ENCODE measurements at places on chromosomes 2 and 18.
A peak's percentile ranks its signal among the peaks of the same experiment; 100 is the strongest.

- H3K27ac ChIP-seq = no peak overlapping the region
- H3K4me3 ChIP-seq = no peak overlapping the region
- no peaks in the 10 kb centered on the region for H3K27me3 ChIP-seq
- H3K36me3 ChIP-seq = no peaks in the 10 kb centered on the region
- DNase-seq = no peak
Measured at GRCh38 chr2:223784221-223784772, 53.1 kb downstream of the AP1S3 start.

DNA sequence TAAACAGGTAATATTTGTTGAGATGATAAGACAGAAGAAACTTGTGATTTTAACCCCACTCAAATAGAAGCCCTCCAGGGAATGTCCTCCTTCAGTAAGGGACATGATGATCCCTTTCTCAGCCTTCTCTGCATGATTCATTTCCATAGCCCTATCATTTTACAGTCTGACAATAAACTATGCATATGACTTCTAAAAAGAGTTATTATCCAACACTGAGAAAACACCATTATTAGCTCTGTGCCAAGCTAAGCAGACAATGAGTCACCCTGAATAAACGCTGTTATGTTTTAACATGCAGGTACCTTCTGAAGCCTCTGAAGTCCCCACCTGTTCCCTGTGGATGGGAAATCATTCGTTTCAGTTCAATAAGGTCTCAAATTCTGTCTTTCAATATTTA, 54.7 kb downstream of the DTNB start:
- no peak overlapping the region for H3K27ac ChIP-seq
- H3K27me3 ChIP-seq = no peaks in the 10 kb centered on the region
- no peak overlapping the region for H3K4me3 ChIP-seq
- H3K36me3 ChIP-seq = no peaks in the 10 kb centered on the region

DNA sequence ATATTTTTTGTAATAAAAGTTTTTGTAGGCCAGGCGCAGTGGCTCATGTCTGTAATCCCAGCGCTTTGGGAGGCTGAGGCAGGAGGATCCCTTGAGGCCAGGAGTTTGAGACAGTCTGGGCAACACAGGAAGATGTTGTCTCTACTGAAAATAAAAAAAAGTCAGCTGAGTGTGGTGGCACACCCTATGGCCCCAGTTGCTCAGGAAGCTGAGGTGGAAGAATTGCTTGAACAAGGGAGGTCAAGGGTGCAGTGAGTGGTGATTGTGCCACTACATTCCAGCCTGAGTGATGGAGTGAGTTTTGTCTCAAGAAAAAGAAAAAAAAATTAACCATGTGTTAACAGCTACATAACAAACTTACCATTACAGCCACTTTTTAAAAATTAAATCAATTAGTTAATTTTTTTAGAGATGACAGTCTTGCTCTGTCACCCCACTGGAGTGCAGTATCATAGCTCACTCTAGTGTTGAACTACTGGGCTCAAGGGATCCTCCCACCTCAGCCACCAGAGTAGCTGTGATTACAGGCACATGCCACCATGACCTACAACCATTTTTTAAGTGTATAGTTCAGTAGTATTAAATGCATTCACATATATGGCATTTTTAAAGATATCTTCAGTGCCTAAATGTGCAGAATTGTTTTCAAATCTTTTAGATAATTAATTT, 67.2 kb upstream of the ACYP2 start:
- H3K36me3 ChIP-seq = no peaks in the 10 kb centered on the region
- H3K4me3 ChIP-seq = no peak overlapping the region
- DNase-seq = no peak
- no peaks in the 10 kb centered on the region for H3K27me3 ChIP-seq
- H3K27ac ChIP-seq = no peak overlapping the region

GRCh38 chr2:85266146-85267041, 61.4 kb downstream of the TGOLN2 start:
- H3K4me3 ChIP-seq = no peak overlapping the region
- H3K4me1 ChIP-seq = peaks cover 10% of the 10 kb centered on the region
- no peak overlapping the region for H3K27ac ChIP-seq
- H3K36me3 ChIP-seq = no peaks in the 10 kb centered on the region
- DNase-seq = peak; percentile 92

DNA sequence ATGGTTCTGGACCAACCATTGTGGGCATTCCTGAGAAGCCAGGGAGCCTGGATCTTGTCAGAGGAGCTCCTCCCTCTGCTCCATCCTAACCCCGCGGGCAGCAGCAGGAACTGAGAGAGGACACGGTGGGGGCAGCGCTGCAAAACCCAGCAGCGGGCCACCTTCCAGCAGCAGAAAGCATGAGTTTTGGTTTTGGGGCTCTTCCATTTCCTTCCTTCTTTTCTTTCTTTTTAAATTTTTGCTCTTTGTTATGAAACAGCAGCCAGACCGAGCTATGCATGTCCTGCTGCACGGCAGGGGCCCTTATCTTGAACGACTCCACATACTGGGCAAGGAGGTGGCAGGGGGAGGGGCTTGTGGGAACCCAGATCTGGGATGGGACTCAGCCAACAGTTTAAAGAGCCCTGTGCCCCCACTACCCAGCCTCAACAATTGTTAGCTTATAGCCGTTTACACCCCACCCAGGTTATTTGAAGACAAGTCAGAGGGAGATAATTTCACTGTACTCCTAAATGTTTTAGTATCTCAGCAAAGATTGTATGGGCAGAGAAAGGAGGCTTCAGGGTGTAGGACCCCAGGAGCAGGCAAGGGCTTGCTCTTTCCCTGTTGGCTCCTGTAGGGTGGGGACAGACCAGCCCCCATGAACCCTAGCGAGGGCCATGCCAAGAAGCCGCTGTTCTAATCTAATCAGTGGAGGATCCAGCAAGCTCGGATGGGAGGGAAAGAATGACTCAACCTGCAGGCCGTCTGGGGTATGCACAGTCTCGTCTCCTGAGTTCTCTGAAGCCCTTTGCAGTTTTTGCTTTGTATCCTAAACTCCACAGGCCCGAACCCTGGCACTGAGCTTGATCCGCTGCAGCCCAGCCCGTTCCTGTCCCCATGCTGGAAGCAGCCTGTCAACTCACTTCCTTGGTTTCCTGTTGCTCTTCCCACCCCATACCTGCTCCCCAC, 75.3 kb downstream of the LRRFIP1 start:
- H3K36me3 ChIP-seq = no peaks in the 10 kb centered on the region
- DNase-seq = no peak
- no peak overlapping the region for H3K4me3 ChIP-seq
- no peaks in the 10 kb centered on the region for H3K27me3 ChIP-seq
- H3K4me1 ChIP-seq = peaks cover 15% of the 10 kb centered on the region
- H3K27ac ChIP-seq = peak overlapping the region; percentile 66

DNA sequence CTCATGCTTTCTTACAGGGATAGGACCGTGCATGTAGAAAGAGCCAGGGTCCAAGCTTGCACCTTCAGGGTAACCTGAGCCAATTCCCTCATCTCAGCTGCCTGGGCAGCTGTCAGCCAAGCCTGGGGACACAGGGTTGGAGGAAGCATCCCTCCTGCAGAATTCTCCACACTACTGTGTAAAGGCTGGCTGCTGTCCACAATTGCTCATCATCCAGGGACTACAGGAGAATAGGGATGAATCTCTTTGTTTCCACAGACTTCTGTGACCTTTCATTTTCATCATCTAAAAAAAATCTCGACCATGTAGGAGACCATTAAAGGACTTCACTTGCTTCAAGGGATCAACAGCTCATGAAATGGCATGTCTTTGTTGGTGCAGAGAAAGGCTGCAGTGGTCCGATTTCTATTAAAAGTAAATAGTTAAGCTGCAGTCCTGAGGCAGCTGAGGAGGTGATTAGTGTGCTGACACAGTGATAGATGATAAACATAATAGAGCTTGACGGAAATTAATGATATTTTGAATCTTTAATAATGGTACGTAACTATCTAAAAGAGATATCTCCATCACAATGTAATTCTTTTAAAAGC, 74.4 kb upstream of the COPS8 start:
- H3K4me3 ChIP-seq = no peak overlapping the region
- no peaks in the 10 kb centered on the region for H3K4me1 ChIP-seq
- H3K36me3 ChIP-seq = no peaks in the 10 kb centered on the region

- no peaks in the 10 kb centered on the region for H3K27me3 ChIP-seq
- no peaks in the 10 kb centered on the region for H3K4me1 ChIP-seq
- no peak overlapping the region for H3K4me3 ChIP-seq
- DNase-seq = no peak
- no peaks in the 10 kb centered on the region for H3K36me3 ChIP-seq
Measured at GRCh38 chr2:8976442-8977259, 26.8 kb downstream of the MBOAT2 start.

- H3K4me3 ChIP-seq = no peak overlapping the region
- no peaks in the 10 kb centered on the region for H3K27me3 ChIP-seq
- H3K36me3 ChIP-seq = no peaks in the 10 kb centered on the region
- no peak for DNase-seq
- no peaks in the 10 kb centered on the region for H3K4me1 ChIP-seq
- no peak overlapping the region for H3K27ac ChIP-seq
Measured at GRCh38 chr2:23584054-23584745, 199.2 kb downstream of the KLHL29 start.

DNA sequence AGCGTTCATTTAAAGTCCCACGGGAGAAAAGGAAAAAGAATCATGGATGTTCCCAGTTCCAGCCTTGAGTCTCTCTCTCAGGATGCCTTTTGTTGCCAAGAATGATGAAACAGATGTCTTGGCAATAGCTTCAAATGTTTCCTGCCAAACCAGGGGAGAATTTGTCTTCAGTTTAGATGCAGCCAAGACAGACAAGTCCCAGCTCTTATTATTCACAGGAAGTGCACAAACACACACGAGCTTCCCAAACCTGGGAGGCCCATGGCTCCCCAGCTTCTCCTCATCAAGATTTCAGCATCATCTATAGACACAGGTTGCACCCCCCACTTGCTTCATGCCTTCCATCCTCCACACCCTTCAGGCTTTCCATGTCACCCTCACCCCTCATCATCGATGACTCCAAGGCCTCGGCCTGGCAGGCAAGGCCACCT, 45.9 kb downstream of the HS1BP3 start:
- H3K4me3 ChIP-seq = no peak overlapping the region
- no peak overlapping the region for H3K27ac ChIP-seq
- no peak for DNase-seq
- no peaks in the 10 kb centered on the region for H3K36me3 ChIP-seq
- H3K4me1 ChIP-seq = no peaks in the 10 kb centered on the region

GRCh38 chr2:127283275-127283674, 10.7 kb downstream of the ERCC3 start:
- H3K27ac ChIP-seq = no peak overlapping the region
- no peak for DNase-seq

GRCh38 chr2:38835015-38835601, 40.6 kb downstream of the DHX57 start:
- H3K4me3 ChIP-seq = no peak overlapping the region
- no peak for DNase-seq
- no peaks in the 10 kb centered on the region for H3K27me3 ChIP-seq
- H3K4me1 ChIP-seq = no peaks in the 10 kb centered on the region
- no peaks in the 10 kb centered on the region for H3K36me3 ChIP-seq
- no peak overlapping the region for H3K27ac ChIP-seq

- DNase-seq = no peak
- no peak overlapping the region for H3K27ac ChIP-seq
- H3K4me1 ChIP-seq = 0 out of 2 replicates have a peak, but pooled peaks cover 1% of the 10 kb centered on the region
- H3K27me3 ChIP-seq = no peaks in the 10 kb centered on the region
- no peak overlapping the region for H3K4me3 ChIP-seq
Measured at GRCh38 chr2:121777699-121778058, 22.2 kb downstream of the TSN start.

DNA sequence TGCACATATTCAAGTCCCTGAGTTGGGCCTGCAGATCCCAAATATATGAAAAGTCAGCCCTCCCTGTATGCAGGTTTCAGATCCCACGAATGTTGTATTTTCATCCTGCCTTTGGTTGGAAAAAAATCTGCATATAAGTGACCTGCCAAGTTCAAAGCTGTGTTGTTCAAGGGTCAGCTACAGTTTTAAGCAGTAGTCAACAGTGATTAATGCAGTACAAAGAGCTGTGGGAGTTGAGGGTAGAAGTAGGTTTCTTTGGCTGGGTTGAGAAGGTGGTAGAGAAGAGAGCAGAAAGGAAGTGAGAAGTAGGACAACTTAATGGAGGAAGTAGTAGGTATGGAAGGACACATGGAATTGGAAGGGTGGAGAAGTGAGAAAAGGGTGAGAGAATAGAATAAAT, 127.9 kb downstream of the ANKRD44 start:
- H3K27me3 ChIP-seq = no peaks in the 10 kb centered on the region
- no peak for DNase-seq
- H3K4me3 ChIP-seq = no peak overlapping the region

- H3K4me1 ChIP-seq = peaks cover 5% of the 10 kb centered on the region
- no peak overlapping the region for H3K4me3 ChIP-seq
- no peak for DNase-seq
- no peaks in the 10 kb centered on the region for H3K27me3 ChIP-seq
- H3K36me3 ChIP-seq = no peaks in the 10 kb centered on the region
Measured at GRCh38 chr18:26863921-26864497, 1.5 kb downstream of the AQP4 start.

- no peak overlapping the region for H3K27ac ChIP-seq
- no peaks in the 10 kb centered on the region for H3K27me3 ChIP-seq
- no peak for DNase-seq
- no peaks in the 10 kb centered on the region for H3K4me1 ChIP-seq
- H3K36me3 ChIP-seq = no peaks in the 10 kb centered on the region
Measured at GRCh38 chr2:122851161-122851560, 1095.7 kb downstream of the TSN start.

DNA sequence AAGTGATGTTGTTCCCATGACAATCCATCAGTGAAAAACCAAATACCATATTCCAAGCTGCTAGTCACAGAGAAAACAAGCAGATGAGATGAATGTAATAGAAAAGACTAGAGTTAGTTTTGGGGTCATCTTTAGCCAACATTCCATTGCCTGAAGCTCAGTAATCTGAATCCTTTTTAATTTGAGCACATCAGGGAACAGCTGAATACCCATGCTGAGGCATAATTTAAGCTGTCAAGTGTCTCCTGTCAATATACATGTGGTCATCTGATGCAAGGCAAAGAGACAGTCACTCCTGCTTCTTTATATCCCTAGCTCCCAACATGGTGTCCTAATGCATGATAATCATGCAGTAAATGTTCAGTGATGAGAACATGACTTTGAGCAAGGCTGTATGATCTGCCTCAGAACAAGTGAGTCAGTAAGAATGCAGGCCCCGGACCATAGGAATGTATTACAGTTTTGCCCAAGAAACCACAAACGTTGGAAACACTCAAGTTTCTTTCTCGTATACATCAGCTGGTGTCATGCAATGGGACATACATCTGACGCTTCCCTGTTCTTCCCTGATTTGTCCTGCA, 48.0 kb downstream of the CDK15 start:
- H3K4me1 ChIP-seq = peaks cover 1% of the 10 kb centered on the region
- H3K27ac ChIP-seq = no peak overlapping the region
- H3K4me3 ChIP-seq = no peak overlapping the region
- no peaks in the 10 kb centered on the region for H3K27me3 ChIP-seq
- no peaks in the 10 kb centered on the region for H3K36me3 ChIP-seq
- DNase-seq = no peak

Data from iPS DF 6.9 (cell line).